ENCODE measurements at places on chromosomes 2 and 18. TPM values are rescaled to one million over a fixed set of nuclear protein-coding genes. Genes with fewer than 3 reads are reported as not detected.

GRCh38 chr18:58349650-58350049 is 279.2 kb downstream of the ALPK2 start:
- H3K27me3 ChIP-seq, result no peaks in the 10 kb centered on the region
- H3K4me3 ChIP-seq, result no peak overlapping the region
- no peaks in the 10 kb centered on the region for H3K4me1 ChIP-seq

DNA sequence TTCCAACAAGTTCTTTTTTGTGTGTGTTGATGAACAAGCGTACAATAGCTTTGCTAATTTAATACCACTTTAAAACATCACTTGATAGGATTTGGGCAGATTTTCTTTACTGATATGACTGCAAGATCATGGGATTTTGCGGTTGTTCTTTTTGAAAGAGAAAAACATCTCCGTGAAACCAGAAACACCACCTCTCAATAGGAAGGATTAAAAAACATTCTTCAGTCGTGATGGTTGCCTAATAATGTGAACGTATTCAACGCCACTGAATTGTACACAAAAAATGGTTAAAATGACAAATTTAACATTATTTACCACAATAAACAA is 19.3 kb downstream of the RBMS1 start:
- DNase-seq, result no peak

DNA sequence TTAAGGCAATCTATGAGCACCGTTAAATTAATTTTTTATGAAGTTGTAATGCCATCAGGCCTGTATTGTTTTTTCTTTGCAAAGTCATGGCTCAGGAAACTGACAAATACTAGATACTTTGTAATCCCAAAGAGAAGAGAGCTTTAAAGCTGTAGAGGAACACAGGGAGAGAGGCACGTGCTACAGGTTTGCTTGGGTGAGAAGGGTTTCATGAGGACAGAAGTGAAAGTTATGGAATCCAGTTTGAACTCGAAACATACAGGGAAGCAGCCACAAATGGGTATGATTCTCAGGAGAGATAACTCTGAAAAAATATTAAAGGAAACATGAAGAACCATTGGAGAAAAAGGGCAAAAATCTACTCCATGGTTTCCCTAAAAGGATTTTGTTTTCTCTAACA is 49.8 kb downstream of the CYB5A start:
- H3K27me3 ChIP-seq, result no peaks in the 10 kb centered on the region
- no peak overlapping the region for H3K4me3 ChIP-seq
- peaks cover 8% of the 10 kb centered on the region for H3K4me1 ChIP-seq
- no peak for DNase-seq
- no peak overlapping the region for H3K27ac ChIP-seq
- H3K36me3 ChIP-seq, result no peaks in the 10 kb centered on the region

The SNRNP200 gene
- total RNA-seq, result 83.8 TPM
